ENCODE measurements at places on chromosomes 1 and 21. TPM values are rescaled to one million over a fixed set of nuclear protein-coding genes. Genes with fewer than 3 reads are reported as not detected.

Gene FBXO2
- 1.6 TPM for total RNA-seq

GRCh38 chr1:50959303-50959912, 659 bp downstream of the FAF1 start:
- peak overlapping the region; percentile 82 for H3K27ac ChIP-seq
- H3K36me3 ChIP-seq = no peaks in the 10 kb centered on the region
- peaks cover 16% of the 10 kb centered on the region for H3K4me1 ChIP-seq
- no peak for DNase-seq
- peak overlapping the region; percentile 80 for H3K4me3 ChIP-seq

GRCh38 chr1:169137357-169137756, 30.9 kb downstream of the ATP1B1 start:
- no peak overlapping the region for H3K27ac ChIP-seq
- H3K27me3 ChIP-seq = no peaks in the 10 kb centered on the region
- peaks cover 11% of the 10 kb centered on the region for H3K36me3 ChIP-seq
- DNase-seq = no peak

- no peak overlapping the region for H3K27ac ChIP-seq
- no peaks in the 10 kb centered on the region for H3K27me3 ChIP-seq
- no peak for DNase-seq
- no peaks in the 10 kb centered on the region for H3K36me3 ChIP-seq
- H3K4me1 ChIP-seq = peaks cover 40% of the 10 kb centered on the region
These were observed 12.8 kb downstream of the APP start for GRCh38 chr21:26157801-26158200.

GRCh38 chr1:8497210-8497819, 179.4 kb downstream of the SLC45A1 start:
- no peak overlapping the region for H3K27ac ChIP-seq
- no peak overlapping the region for H3K4me3 ChIP-seq
- DNase-seq = no peak

Gene OR2L3
- total RNA-seq = not detected

DNA sequence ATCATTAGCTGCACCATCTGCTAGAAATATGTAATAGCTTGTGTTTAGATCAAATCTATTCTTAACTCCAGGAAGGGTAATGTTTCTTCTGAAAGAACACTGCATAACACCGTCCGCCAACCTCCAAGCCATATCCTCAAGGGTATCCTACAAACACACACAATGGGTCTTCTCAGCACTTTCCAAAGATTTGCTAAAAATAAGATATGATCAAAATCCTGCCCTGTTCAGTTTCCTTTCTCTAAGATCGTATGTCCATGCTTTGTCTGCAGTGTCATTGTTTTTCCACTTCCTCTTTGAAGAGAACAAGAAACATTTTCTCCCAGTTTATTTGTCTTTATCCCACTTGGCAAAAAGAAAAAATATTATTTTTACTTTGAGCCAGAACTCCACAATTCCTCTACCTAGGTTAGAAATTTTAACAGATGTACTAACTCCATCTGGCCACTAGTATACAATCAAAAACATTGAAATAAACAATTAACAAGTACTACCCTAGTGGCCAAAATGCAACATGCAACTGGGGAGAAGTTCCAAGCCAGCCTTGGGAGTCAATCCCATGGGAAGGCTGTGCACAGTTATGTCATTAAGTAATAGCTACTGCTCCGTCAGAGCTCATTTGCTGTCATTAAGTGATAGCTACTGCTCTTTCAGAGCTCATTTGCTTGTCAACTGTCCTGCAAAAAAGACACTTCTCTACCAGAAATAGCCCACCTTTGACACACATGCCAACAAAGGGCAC, 37.8 kb downstream of the FRRS1 start:
- DNase-seq = no peak
- peaks cover 35% of the 10 kb centered on the region for H3K4me1 ChIP-seq
- peak overlapping the region; percentile 64 for H3K27ac ChIP-seq
- H3K36me3 ChIP-seq = peaks cover 2% of the 10 kb centered on the region

DNA sequence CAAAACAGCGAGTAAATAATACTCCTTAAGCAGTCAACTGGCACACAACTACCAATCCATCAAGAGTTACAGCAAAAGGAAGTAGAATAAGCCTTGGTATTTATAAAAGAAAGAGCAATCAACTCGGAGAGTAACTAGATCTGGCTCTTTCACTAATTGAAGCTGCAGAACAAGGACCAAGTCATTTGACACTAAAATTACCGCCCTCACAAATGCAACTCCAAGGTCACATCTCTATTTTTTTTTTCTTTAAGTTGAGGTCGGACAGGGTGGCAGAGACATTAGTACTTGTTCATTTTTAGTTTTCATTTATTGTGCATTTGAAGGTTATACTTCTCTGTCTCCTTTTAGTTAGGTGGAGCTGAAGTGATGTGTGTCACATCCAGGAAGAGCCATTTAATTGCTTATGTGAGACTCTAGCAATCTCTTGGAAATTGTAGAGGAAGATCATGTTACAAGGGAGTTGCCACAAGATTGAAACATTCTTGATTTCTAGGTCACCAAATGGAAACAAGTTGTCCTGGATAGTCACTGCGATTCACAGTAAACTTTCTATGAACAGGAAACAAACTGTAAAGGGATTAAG, 138.1 kb upstream of the ADAMTS5 start:
- no peak for DNase-seq
- no peak overlapping the region for H3K27ac ChIP-seq
- peaks cover 28% of the 10 kb centered on the region for H3K4me1 ChIP-seq
- no peak overlapping the region for H3K4me3 ChIP-seq

DNA sequence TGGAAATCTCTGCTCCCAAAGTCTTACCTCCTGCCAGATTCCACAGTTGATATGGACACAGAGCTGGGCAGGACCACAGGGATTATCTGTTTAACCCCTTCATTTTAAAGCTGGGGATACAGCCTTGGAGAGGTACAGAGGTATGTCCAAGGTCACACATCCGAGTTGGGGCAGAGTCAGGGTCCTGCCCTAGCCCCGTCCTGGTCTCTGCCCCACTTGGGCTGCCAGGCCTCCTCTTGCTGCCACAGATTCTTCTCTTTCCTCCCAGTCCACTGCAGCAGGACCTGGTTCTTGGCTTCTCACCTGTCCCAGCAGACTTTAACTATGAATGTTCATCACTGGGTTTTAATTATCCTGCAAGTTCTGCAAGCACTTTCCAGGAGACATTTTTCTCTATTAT, 258.3 kb downstream of the MATN1 start:
- DNase-seq = no peak
- H3K27ac ChIP-seq = no peak overlapping the region
- no peaks in the 10 kb centered on the region for H3K4me1 ChIP-seq
- H3K27me3 ChIP-seq = peaks cover 3% of the 10 kb centered on the region

Gene RBBP4
- 156 TPM for total RNA-seq

DNA sequence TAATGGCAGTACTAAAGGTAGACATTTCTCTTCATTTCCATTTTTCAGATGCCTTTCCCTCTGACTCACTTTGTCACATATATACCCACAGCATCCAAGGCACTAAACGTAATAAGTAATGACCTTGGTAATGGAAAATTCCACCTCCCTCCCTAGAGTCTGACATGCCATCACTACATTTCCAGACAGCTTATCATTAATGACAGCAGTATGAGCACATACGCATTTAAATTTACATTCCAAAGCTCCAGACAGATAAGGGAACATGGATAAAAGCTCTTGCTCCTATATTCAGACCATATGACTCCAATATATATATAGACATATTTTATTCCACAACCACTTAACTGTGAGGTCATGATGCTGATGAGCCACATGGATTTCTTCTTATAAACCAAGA, 191.7 kb upstream of the GORAB start:
- peak overlapping the region; percentile 47 for H3K27ac ChIP-seq
- DNase-seq = no peak
- H3K4me1 ChIP-seq = peaks cover 19% of the 10 kb centered on the region

GRCh38 chr1:210099921-210100320, 132.7 kb upstream of the SERTAD4 start:
- DNase-seq = no peak
- peaks cover 4% of the 10 kb centered on the region for H3K27me3 ChIP-seq
- no peak overlapping the region for H3K27ac ChIP-seq
- H3K36me3 ChIP-seq = no peaks in the 10 kb centered on the region
- no peak overlapping the region for H3K4me3 ChIP-seq
- H3K4me1 ChIP-seq = no peaks in the 10 kb centered on the region

DNA sequence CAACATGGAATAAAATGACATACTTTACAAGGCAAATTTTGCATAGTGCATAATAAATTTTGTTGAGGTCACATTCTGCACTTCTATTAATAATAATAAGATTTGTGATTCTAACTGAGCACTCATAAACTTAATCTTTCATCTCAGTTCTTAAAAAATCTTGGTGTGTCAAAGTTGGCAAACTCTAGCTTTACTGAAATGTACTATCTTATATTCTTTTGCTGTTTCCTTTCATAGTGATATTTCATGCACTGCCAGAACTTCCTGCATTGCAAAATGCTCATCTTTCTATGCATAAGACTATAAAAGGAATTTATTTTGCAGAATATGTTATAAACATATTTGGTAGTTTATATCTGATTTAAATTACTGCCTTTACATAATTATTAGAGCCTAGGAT, 797.6 kb downstream of the ADGRL2 start:
- H3K27me3 ChIP-seq = no peaks in the 10 kb centered on the region
- H3K4me3 ChIP-seq = no peak overlapping the region
- no peaks in the 10 kb centered on the region for H3K36me3 ChIP-seq
- no peak overlapping the region for H3K27ac ChIP-seq
- peaks cover 4% of the 10 kb centered on the region for H3K4me1 ChIP-seq

GRCh38 chr1:199585392-199585791, 442.1 kb upstream of the NR5A2 start:
- no peaks in the 10 kb centered on the region for H3K36me3 ChIP-seq
- H3K27ac ChIP-seq = no peak overlapping the region
- H3K4me1 ChIP-seq = no peaks in the 10 kb centered on the region
- no peak overlapping the region for H3K4me3 ChIP-seq

Gene FHAD1
- total RNA-seq = not detected

GRCh38 chr1:165434281-165434680, 10.6 kb downstream of the RXRG start:
- H3K4me1 ChIP-seq = no peaks in the 10 kb centered on the region
- H3K4me3 ChIP-seq = no peak overlapping the region
- no peak overlapping the region for H3K27ac ChIP-seq
- H3K27me3 ChIP-seq = peaks cover 31% of the 10 kb centered on the region
- no peaks in the 10 kb centered on the region for H3K36me3 ChIP-seq

GRCh38 chr1:38334930-38335592, 288.5 kb upstream of the POU3F1 start:
- H3K36me3 ChIP-seq = peaks cover 2% of the 10 kb centered on the region
- H3K27ac ChIP-seq = no peak overlapping the region
- no peaks in the 10 kb centered on the region for H3K4me1 ChIP-seq
- no peak for DNase-seq

DNA sequence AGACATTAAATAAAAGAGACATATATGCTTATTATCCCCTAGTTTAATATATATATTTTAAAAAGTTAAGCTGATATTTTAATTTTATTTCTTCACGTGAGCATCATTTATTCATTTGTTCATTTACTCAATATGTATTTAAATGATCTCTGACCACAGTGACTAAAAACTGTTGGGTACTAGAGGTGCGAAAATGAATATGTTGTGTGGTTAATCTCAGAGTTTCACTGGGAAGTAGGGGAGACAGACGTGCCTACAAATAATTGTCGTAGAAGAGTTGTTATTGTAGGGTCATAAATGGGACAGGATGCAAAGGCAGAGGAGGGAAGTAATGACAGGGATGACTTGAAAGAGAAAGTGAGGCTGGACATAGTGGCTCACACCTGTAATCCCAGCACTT, 213.0 kb upstream of the CACYBP start:
- DNase-seq = no peak
- peaks cover 19% of the 10 kb centered on the region for H3K4me1 ChIP-seq
- H3K36me3 ChIP-seq = no peaks in the 10 kb centered on the region
- H3K27me3 ChIP-seq = no peaks in the 10 kb centered on the region

GRCh38 chr1:173050865-173051264, at the start of gene TNFSF18:
TSS of gene TNFSF18 (minus strand) at chr1:173050941. CDS start at chr1:173050896, 45 bp downstream.
- DNase-seq = no peak
- H3K27ac ChIP-seq = no peak within 1 kb of the TSS
- H3K27me3 ChIP-seq = no peaks in the 10 kb centered on the region

DNA sequence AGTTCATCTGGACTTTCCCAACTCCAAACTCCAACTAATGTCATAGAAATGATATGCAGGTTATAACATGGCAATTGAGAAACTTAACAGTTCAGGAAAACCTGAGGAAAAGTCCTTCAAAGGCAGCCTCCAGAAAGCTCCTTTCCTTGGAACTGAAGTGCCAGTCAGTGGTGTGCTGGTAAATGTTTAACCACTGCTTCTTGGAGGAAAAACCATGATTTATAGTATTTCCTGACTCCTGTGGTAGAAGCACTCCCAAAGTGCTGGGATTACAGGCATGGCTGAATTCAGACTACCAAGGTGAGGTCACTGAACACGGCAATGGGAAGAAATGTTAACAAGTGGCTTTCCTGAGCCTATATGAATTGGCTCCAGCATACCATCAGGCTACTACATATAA, 26.7 kb upstream of the ZNHIT6 start:
- H3K4me1 ChIP-seq = peaks cover 5% of the 10 kb centered on the region
- no peak for DNase-seq
- no peaks in the 10 kb centered on the region for H3K27me3 ChIP-seq

DNA sequence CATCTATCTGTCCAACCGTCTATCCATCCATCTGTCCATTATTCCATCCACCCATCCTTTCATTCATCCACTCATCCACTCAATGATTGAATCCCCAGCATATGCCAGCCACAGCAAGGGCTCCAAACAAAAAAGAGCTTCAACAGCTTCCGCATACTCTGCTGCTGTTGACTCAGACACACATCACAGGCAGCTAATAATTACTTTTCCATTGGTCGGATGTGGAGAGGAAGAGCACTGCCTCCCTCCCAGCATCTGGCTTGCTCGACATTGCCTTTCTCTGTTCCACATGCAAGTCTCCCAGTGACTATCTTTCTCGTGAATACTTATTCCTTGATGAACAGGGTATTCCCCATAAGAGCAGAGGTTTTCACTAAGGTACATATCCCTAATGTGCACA, 176.5 kb downstream of the HIVEP3 start:
- H3K27ac ChIP-seq = no peak overlapping the region
- DNase-seq = no peak
- peaks cover 19% of the 10 kb centered on the region for H3K4me1 ChIP-seq
- no peak overlapping the region for H3K4me3 ChIP-seq
